ENCODE measurements at places on chromosomes 3 and 15.

- no peak for DNase-seq
Observed at GRCh38 chr3:39287216-39288164, 7.7 kb upstream of the CX3CR1 start.

- DNase-seq: no peak
Observed at GRCh38 chr3:63878394-63879060, 14.9 kb downstream of the ATXN7 start.

DNA sequence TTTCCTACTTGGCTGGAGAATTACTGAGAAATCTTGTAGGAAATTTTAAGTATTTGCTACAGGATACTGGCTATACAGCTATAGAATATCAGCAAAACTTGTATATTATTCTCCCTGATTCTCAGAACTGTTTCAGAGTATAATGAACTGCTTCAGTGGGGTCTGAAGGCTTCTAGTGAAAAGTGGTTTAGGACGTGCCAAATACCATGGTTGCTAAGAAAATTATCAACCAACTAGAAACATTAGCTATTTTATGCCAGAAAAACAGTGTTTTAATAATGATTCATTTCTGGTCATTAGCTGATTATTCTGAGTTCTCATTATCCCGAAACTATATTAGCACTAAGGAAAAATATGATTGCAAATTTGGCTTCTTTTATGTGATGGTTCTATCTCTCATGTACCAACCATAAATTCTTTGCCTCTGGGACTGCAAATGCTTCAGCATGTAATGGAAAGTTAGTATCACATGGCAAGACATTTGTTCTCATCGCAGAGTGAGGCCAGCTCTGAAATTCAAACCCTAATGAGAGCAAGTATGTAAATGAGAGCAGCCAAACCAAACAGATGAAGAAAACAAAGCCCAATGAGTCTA lies 11.0 kb upstream of the TSC22D2 start:
- no peak for DNase-seq

GRCh38 chr3:106587551-106587950 lies 718.7 kb upstream of the CBLB start:
- no peak for DNase-seq

DNA sequence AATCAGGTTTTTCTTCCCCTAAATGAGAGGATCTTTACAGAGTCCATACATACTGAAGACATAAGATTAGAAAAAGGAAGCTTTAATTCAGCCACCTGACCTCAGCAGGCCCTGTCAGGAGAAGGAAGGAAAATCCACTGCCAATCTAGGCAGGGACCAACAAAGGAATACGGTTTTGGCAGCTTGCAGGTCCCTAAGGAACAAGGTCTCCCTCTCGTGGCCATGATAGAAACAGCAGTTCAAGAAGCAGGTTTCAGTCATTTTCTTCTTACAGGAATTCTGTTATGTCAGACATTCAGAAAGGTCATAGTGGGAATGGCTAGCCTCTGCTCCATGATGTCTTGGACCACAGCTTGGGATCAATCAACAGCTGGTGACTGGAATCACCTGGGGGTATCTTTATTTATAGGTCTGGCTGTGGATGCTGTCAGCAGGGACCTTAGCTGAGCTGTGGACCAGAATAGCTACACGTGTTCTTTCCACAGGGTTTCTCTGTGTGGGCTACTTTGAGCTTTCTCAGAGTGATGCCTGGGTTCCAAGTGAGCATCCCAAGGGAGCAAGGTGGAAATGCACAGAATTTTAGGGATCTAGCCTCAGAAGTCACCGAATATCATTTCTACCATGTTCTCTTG lies 9.4 kb upstream of the CMSS1 start:
- peak; percentile 3 for DNase-seq

DNA sequence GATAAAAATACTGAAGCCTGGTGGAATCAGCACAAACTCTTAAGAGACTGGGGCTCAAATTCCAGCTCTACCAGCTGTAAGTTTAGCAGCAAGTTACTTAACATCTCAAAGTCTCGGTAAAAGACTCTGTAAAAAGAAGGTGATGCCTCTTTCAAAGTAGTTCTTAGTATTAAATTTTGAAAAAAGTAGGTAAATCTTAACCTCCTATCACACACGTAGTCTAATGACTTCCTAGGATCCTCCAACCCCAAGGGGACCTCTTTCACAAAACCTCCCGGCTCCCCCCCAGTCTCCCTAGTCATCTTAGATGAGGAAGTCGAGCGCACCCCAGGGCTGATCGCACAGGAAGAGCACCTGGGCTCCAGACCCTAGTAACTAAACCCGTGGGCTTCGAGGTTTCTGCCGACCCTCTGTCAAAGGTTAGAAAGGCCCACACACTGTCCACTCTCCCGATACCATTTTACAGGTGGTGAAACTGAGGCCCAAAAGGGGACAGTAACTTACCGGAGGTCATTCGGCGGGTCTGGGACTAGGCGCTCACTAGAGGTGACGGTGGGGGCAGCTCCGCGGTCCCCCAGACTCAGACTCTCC lies 427 bp downstream of the MBD4 start:
- no peak for DNase-seq

DNA sequence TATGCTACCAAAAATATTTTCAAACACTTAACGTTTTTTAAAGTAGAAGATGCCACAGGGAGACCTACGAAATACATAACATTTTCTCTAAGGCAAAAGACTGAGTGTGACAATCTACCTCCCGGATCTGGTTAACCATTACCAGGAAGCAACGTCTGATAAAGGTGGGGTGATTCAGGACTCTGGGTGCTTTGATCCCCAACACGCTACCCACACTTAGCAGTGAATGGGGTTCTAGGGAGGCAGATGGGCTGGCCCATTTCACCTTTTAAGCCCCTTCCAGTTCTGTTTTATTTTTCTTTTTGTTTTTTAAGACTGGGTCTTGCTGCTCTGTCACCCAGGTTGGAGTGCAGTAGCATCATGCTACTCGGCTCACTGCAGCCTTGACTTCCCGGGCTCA lies 39.5 kb downstream of the EIF4E3 start:
- no peak for DNase-seq

GRCh38 chr3:52688266-52688665 lies 2.4 kb downstream of the GNL3 start:
- no peak for DNase-seq

- no peak for DNase-seq
Observed at GRCh38 chr3:19816631-19817030, 117.4 kb downstream of the EFHB start.

- DNase-seq: no peak
Observed at GRCh38 chr3:31103623-31104180, 209.2 kb upstream of the GADL1 start.

- no peak for DNase-seq
Observed at GRCh38 chr3:89353465-89353864, 246.0 kb downstream of the EPHA3 start.

DNA sequence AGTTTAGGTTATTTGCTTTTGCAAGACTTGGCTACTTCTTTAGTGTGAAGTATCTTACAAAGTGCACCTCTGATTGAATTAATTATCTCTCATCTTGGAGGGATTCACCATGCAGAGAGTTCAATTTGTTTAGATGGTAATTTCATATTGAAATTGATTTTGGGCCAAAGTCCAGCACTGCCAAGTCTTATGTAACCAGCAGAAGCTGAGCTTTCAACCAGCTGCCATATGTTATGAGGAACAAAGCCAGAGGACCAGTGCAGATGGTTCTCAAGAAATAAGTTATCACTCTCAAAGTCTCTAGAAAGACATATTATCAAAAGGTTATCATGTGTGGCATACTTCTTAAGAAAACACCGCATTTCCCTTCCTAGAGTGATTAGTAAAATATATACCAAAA lies 29.0 kb downstream of the ABHD6 start:
- DNase-seq: no peak

DNA sequence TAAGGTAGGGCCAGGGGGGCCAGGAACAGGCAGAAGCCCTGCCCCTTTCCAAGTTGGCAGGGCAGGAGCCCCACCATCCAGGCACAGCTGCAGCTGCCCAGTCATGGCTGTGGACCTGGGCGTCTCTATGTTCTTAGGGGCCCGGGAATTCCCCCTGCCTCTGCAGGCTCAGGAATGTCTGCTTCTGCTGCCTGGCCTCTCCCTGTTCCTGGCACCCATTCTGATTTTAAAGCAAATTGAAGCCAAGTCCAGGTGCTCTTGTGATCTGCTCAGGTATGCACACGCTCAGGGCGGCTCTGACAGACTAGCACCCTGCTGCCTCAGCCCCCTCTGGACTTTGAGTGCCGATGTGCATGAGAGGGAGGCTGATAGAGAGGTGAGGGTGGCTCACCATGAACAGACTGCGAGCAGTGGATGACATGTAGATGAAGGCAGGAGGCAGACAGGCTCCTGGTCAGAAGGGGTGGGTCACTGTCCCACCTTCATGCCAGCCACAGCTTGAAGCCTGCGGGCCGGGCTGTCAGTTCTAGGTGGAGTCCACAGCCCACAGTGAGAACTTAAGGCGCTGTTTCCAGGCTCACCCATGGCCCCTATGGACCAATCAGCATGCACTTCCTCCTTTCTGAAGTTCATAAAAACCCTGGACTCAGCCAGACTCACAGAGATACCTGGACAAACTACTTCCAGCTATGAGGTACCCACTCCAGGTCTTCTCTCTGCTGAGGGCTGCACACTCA lies 747.8 kb upstream of the GBE1 start:
- no peak for DNase-seq

DNA sequence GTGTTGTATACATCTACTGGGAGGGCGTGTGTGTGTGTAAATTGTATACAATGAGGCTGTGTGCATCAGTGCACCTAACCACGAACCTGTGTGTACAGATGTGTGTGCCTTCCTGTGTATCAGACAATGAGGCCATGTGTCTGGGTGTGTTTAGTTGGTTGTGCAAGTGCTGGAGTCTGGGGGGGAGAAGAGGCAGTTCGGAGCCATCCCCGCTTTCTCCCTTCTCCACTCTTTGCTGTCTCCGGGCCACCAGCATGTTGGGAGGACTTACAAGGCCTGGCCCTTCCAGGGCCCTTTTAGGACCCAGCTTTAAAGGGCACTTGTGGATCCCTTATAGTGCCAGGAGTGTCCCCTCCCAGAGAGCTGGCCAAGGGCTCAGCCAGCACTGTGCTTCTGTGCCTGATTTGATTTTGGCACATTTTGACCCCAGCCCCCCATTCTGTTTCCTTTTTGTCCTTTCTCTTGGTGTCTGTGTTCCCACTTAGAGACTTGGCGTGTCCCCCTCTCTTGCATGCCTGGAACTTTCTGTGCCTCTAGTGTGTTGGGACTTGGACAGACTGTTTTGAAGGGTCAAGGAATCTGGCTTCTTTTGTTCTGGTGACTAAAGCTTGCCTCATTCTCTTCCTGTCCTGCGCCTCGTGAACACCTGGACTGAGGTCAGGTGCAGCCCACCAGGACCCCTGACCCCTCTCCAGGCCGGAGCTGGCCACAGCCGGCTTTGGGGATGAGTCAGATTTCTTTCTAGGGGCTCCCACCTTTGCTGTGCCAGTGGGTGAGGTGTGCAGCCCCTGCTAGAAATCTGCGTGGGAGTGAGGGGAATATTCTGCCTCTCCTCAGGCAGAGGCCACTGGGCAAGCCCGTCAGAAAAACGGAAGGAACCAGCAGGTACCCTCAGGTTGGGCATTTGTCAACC lies 1.5 kb downstream of the CTDSPL start:
- no peak for DNase-seq

- DNase-seq: no peak
Observed at GRCh38 chr3:28743831-28744230, 395.2 kb upstream of the AZI2 start.

- DNase-seq: no peak
Observed at GRCh38 chr3:42556089-42556632, 25.6 kb downstream of the SEC22C start.

- no peak for DNase-seq
Observed at GRCh38 chr15:81372575-81372974, 1.4 kb downstream of the TMC3 start.

Measured in NK-92 treated with Interleukin-12 subunit alpha and Interleukin-12 subunit beta, amount 100 ng/mL, for 24 hours (cell line).